ENCODE measurements at places on chromosomes 4 and X. TPM values are rescaled to one million over a fixed set of nuclear protein-coding genes. Genes with fewer than 3 reads are reported as not detected.

The IL21 gene
- not detected for total RNA-seq

The TRIM61 gene
- 2.2 TPM for total RNA-seq

The ZBED1 gene
- total RNA-seq, result 29.3 TPM

The MOB1B gene
- 9.1 TPM for total RNA-seq

The SPON2 gene
- 0.42 TPM for total RNA-seq

The CCSER1 gene
- total RNA-seq, result 3.6 TPM

The YIPF7 gene
- not detected for total RNA-seq

The S100G gene
- not detected for total RNA-seq

The TAPT1 gene
- 7.5 TPM for total RNA-seq

The MTMR8 gene
- total RNA-seq, result 1.8 TPM

The TECRL gene
- total RNA-seq, result 358 TPM

The TBC1D1 gene
- total RNA-seq, result 214 TPM

The PARM1 gene
- 11.3 TPM for total RNA-seq

The PAGE4 gene
- not detected for total RNA-seq

The TMEM255A gene
- total RNA-seq, result 3.1 TPM

The RASGEF1B gene
- total RNA-seq, result 3.0 TPM

The FGFR3 gene
- 47.3 TPM for total RNA-seq

The GLUD2 gene
- total RNA-seq, result 0.18 TPM

The GABRE gene
- 1.5 TPM for total RNA-seq

The SLC9B2 gene
- total RNA-seq, result 19.1 TPM

The PRDM8 gene
- total RNA-seq, result 18.8 TPM

The OR13H1 gene
- not detected for total RNA-seq

The NLGN4X gene
- total RNA-seq, result 6.9 TPM

The EMCN gene
- total RNA-seq, result 1.2 TPM

The FMR1NB gene
- total RNA-seq, result not detected

The CFP gene
- total RNA-seq, result 0.09 TPM

The PCDH19 gene
- 0.60 TPM for total RNA-seq

The FAM241A gene
- 1.7 TPM for total RNA-seq

The CXorf65 gene
- not detected for total RNA-seq

The CFAP47 gene
- 0.28 TPM for total RNA-seq

The XAGE1A gene
- not detected for total RNA-seq

The TENM3 gene
- 23.1 TPM for total RNA-seq

The AFM gene
- not detected for total RNA-seq

The SHROOM2 gene
- total RNA-seq, result 36.0 TPM

The XK gene
- total RNA-seq, result 3.0 TPM

The RHOXF2 gene
- not detected for total RNA-seq

The SYNPO2 gene
- total RNA-seq, result 43.5 TPM

The ABLIM2 gene
- total RNA-seq, result 5.8 TPM

The CAMK2D gene
- 84.7 TPM for total RNA-seq

The NAT8L gene
- total RNA-seq, result 14.6 TPM

The OTUD6A gene
- total RNA-seq, result not detected

The OFD1 gene
- 46.6 TPM for total RNA-seq

The NSUN7 gene
- total RNA-seq, result 5.5 TPM

The SOD3 gene
- total RNA-seq, result 23.2 TPM

The KIF4A gene
- 3.5 TPM for total RNA-seq

The CXCL3 gene
- total RNA-seq, result not detected

The MED28 gene
- 20.1 TPM for total RNA-seq
